ENCODE measurements at places on chromosomes 7 and 10.

DNA sequence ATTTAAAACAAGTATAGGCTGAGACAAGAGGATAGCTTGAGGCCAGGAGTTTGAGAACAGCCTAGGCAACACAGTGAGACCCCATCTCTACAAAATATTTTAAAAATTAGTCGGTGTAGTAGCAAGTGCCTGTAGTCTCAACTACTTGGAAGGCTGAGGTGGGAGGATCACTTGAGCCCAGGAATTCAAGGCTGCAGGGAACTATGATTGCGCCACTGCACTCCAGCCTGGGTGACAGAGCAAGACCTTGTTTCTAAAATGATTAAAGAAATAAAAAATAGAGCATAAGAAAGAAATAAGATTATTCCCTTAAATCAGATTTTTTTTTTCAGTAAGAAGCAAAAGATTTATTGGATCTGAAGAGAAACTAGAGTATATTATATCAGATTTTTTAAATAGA, 11.7 kb downstream of the LRRC20 start:
- no peak for DNase-seq

DNA sequence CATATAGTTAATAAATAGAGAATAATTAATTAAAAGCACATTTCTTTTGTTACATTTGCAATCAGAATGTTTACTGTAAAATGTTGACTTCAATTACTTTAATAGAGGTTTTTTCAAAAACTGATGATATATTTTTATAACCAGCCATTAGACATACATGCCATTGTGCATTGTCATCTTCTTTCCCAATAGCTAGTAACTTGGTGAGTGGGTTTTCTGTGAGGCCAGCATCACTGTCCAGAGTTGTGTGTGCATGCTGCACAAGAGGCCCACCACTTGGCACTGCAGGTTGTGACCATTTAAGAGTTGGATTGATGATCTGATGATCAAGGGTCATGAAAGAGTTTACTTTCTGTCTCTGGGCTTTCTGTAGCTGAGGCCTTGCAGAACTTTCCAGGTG, 46.5 kb downstream of the TFEC start:
- no peak for DNase-seq

DNA sequence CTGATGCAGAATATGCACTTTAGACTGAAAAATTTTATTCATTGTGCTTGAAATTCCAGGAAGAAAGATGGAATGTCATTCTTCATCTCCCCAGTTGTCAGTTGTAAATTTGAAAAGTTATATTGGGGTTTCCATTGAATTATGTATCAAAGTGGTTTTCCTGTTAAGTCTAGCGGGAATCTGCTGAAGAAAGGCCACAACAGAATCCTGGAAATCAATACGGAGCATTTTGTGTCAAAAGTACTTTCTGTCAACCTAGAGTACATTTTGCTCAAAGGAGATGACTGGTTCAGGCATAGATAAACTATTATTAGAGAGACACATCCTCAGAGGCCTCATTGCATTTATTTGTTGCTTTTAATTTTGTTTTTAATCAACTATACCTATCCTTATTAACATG, 538.2 kb upstream of the SEMA3D start:
- no peak for DNase-seq

DNA sequence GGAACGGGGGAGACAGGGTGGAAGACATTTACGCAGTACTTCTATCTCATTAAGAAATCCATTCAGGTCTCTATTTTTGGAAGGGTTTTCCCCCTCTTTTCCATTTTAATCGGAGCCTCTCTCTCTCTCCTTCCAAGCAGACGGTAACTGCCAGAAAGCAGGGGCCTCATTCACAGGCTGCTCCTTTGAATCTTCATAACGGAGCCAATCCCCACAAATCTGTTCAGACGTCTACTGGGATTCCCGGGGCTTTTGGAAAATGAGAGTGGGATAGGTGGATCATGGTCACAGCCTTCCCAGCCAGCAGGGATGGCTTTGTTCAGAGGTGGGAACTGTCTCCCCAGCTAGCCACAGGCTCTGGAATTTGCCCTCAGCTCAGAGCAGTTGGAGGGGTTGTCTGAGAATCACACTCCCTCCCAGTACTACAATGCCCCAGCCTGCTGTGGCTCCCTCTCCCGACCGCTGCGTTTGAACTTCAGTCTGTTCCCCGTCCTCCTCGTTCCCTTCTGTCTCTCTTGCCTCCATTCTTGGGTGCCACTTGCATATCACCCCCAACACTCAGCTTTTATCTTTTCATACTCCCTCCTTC, 413.6 kb downstream of the PLXNA4 start:
- DNase-seq: no peak

GRCh38 chr7:36045326-36045725, 107.7 kb upstream of the EEPD1 start:
- no peak for DNase-seq

GRCh38 chr10:62614389-62615157, 189.9 kb upstream of the ADO start:
- DNase-seq: no peak

- no peak for DNase-seq
Measured at GRCh38 chr10:85643171-85643844, 723.3 kb downstream of the GRID1 start.

- DNase-seq: no peak
Measured at GRCh38 chr7:101179117-101179516, 976 bp downstream of the NAT16 start.

- DNase-seq: no peak
Measured at GRCh38 chr7:144854839-144855424, 19.1 kb upstream of the TPK1 start.

DNA sequence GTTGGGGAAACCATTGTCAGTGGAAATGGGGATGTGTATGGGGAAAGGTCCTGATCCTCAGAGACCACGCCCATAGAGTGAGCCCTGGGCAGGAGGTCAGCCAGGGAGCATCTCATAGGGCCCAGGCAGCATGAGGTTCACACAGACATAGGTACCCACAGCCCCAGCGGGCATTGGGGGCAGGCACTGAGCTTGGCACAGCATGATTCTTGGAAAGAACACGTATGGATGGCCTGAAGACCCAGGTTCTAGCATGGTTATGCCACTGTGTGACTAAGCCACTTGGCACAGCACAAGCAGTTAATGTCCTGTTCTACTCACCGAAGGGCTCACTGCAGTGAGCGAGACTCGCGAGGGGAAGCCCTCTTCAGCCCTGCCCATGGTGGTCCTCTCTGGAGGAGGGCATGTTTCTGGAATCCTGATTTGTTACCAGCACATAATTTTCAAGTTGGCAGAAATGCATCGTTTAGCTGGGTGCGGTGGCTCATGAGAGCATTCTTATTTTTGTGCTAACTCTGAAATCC, 125.2 kb downstream of the UBE2H start:
- no peak for DNase-seq

DNA sequence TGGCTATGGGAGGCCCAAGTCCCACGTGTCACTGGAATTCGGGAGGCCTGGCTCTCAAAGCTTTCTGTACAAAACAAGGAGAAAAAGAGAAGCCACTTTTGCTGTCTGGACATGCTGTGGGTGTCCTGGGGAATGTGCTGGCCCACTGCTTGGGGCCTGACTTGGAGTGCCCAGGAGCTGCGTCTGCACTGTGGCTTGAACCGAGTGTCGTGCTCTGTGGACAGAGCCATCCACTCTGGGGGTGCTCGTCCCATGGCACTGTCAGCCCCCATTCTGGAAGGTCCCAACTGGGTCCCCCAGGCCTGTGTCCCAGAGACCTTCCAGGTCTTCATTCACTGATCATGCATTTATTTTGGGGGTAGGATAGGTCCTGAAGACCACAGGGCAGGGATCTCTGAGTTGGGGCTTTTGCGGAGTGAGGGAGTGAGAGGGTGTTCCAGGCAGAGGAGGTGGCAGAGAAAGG, 138.0 kb downstream of the LHPP start:
- DNase-seq: no peak

DNA sequence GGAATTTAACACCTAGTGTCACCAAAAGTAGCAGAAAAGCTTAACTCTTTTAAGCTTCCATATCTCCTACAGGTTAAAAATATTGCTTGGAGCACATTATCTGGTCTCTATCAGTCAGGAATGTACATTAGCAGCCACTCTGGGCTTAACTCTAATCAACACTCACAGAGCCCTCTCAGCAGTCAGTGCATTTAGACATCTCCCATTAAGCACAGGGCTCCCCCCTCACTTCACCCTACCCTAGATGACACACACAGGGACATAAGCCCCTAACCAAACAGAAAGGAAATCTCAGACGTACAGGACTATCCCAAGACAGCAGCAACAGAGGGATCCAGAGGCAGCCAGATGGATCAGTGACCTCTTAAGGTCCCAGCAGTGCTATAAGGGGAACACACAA, 26.4 kb downstream of the FBXW4 start:
- no peak for DNase-seq

GRCh38 chr7:55149001-55149400, 130.2 kb downstream of the EGFR start:
- DNase-seq: no peak

GRCh38 chr7:52257890-52258289, 777.5 kb upstream of the POM121L12 start:
- no peak for DNase-seq

GRCh38 chr7:104228442-104228841, 20.6 kb upstream of the ORC5 start:
- DNase-seq: no peak

- no peak for DNase-seq
Measured at GRCh38 chr7:42198974-42199668, 37.9 kb downstream of the GLI3 start.

- peak; percentile 79 for DNase-seq
Measured at GRCh38 chr10:3948843-3949242, 163.8 kb upstream of the KLF6 start.

DNA sequence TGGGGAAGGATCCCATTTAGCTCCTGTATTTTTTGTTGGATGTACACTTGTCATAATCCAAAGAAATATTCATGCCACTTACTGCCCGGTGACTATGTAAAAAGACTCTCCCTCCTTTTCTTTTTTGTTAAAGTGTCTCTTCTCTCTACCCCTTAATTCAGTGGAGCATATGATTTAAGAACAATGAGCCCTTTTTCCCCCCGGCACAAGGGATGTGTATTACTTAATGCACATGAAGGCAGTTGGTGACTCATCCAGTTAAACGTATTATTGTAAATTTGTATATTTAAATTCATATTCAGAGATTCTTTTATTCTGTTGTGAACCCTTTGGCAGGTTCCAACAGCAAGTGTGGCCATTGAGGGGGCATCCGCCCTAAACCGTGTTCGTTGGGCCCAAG, 241.9 kb downstream of the SLC25A13 start:
- no peak for DNase-seq

DNA sequence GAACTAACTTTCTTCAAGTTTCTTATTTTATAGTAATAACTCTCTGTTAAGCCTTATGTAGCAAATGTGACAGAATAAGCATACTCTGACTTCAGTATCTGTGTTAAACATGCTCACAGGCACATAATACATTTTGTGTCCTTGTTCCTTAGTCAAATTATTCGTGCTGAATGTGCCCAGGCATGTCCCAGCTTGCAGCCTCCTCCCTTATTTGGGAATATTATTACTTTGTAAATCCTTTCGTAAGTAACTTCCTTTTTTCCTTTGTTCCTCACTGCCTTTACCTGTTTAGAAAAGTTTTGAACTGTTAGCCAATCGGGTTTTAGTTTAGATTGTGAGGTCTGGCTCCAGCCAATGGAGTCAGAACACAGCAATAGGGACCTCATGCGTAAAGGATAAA, 46.9 kb downstream of the GALNT11 start:
- no peak for DNase-seq

- no peak for DNase-seq
Measured at GRCh38 chr7:80640846-80641245, 2.4 kb downstream of the CD36 start.

DNA sequence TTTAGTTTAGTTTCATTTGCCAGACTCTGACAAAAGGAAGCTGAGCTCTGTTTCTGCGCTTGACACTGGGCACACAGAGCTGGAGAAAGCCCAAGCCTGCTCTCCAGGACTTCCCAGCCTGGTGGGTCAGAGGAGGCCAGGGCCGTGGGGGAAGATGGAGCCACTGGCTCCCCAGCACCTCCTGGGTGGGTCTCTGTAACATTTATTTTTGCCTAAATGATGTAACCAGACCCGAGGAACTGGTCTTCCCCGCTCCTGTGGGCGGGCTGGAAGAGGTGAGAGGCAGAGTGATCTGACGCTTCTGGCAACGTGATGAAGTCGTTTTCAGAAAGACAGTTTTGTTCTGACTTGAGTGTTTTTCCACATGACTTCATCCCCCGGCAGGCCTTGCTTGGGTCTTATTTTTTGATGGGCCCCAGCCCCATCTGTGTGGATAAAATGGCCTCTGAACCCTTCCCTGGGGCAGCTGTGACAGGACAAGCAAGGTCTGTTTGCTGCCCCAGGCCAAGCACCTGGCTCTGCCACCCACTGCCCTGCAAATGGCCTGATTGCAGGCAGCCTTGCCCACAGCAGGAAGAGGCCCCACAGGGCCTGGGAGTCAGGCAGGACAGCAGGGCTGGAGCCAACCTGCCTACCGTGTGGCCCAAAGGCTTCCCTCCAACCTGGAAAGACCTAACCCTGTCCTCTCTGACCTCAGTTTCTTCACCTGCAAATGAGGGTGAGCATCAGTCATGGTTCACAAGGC, 304.9 kb upstream of the ZMIZ1 start:
- DNase-seq: no peak

GRCh38 chr10:6863381-6863780, 283.3 kb upstream of the PRKCQ start:
- DNase-seq: no peak

DNA sequence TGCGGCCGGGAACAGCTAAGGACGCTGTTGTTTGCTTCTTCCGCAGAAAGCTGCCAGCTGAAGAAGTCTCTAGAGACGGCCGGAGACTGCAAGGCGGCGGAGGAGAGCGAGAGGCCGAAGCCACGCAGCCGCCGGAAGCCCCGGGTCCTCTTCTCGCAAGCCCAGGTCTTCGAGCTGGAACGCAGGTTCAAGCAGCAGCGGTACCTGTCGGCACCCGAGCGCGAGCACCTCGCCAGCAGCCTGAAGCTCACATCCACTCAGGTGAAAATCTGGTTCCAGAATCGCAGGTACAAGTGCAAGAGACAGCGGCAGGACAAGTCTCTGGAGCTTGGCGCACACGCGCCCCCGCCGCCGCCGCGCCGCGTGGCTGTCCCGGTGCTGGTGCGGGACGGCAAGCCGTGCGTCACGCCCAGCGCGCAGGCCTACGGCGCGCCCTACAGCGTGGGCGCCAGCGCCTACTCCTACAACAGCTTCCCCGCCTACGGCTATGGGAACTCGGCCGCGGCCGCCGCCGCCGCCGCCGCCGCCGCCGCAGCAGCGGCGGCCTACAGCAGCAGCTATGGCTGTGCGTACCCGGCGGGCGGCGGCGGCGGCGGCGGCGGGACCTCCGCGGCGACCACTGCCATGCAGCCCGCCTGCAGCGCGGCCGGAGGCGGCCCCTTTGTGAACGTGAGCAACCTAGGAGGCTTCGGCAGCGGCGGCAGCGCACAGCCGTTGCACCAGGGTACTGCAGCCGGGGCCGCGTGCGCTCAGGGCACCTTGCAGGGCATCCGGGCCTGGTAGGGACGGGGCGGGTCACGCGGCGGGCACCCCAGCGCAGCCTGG, 2.4 kb downstream of the NKX2-3 start:
- no peak for DNase-seq

- DNase-seq: no peak
Measured at GRCh38 chr10:70552586-70552985, 50.0 kb downstream of the PRF1 start.

All from T-helper 22 cell (primary cell).